ENCODE measurements at places on chromosomes 7 and 10. TPM values are rescaled to one million over a fixed set of nuclear protein-coding genes. Genes with fewer than 3 reads are reported as not detected.

Gene SRRM3
- total RNA-seq, result 20.2 TPM

Gene CCDC71L
- total RNA-seq, result 8.6 TPM

Gene ADCY1
- 43.0 TPM for total RNA-seq

Gene DEPP1
- 40.9 TPM for total RNA-seq

Gene ZPBP
- total RNA-seq, result 5.7 TPM

Gene CDK14
- total RNA-seq, result 88.5 TPM

Gene GNAT3
- not detected for total RNA-seq

Gene ZNF503
- 13.6 TPM for total RNA-seq

Gene CTTNBP2
- total RNA-seq, result 19.7 TPM

Gene DGKI
- total RNA-seq, result 21.1 TPM

Gene LBX1
- not detected for total RNA-seq

Gene C10orf67
- 0.11 TPM for total RNA-seq

Gene CHN2
- 62.5 TPM for total RNA-seq

Gene CRHR2
- total RNA-seq, result 0.60 TPM

Gene LLCFC1
- total RNA-seq, result not detected

Gene BTBD16
- 0.16 TPM for total RNA-seq

Gene PIK3CG
- total RNA-seq, result 3.4 TPM

Gene OR2A12
- total RNA-seq, result not detected

Gene NDUFA5
- total RNA-seq, result 113 TPM

Gene ANTXRL
- not detected for total RNA-seq

Gene PLXNA4
- total RNA-seq, result 17.5 TPM

Gene SYT15B
- 4.0 TPM for total RNA-seq

Gene SFRP4
- 116 TPM for total RNA-seq

Gene HIBADH
- 52.5 TPM for total RNA-seq

Gene WEE2
- 0.27 TPM for total RNA-seq

Gene ATRNL1
- total RNA-seq, result 190 TPM

Gene RTKN2
- total RNA-seq, result 13.4 TPM

Gene DENND2A
- total RNA-seq, result 54.6 TPM

Gene GCK
- total RNA-seq, result 5.9 TPM

Gene ZNF107
- 13.6 TPM for total RNA-seq

Gene PRSS58
- not detected for total RNA-seq

Gene HERC4
- total RNA-seq, result 117 TPM

Gene MYH16
- not detected for total RNA-seq

Gene IKZF1
- total RNA-seq, result 4.4 TPM

Gene STX1A
- 22.0 TPM for total RNA-seq

Gene LIPJ
- total RNA-seq, result 0.22 TPM
